ENCODE measurements at places on chromosomes 5 and 9.

DNA sequence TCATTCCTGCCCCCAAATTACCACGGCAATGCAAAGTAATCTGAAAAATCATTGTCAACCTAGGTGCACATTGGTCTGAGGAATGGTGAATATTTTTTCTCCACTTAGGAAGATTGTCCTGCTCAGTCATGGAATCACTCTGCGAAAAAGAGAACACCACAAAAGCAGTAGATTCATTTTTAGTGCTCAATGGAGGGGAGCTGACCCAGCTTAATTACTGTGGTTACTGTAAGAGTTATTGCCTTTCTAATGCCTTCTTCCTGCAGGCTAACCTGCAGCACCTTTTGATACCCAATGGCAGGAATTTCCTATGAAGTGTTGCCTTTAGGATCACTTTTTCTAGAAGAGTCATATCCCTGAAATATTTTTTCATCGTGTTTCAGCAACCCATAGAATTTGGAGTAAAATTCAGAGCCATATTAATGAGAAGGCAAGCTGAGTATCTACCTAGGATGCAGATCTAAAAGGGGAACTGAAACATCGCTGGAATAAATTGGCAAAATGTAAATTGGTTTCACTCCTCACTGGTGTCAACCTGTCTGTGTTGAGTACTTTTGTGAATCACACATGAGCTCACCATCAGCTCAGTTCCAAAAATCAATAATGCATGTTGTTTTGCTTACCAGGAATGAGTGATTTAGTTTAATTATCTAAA is 464.5 kb downstream of the CSNK1G3 start:
- no peak for DNase-seq

DNA sequence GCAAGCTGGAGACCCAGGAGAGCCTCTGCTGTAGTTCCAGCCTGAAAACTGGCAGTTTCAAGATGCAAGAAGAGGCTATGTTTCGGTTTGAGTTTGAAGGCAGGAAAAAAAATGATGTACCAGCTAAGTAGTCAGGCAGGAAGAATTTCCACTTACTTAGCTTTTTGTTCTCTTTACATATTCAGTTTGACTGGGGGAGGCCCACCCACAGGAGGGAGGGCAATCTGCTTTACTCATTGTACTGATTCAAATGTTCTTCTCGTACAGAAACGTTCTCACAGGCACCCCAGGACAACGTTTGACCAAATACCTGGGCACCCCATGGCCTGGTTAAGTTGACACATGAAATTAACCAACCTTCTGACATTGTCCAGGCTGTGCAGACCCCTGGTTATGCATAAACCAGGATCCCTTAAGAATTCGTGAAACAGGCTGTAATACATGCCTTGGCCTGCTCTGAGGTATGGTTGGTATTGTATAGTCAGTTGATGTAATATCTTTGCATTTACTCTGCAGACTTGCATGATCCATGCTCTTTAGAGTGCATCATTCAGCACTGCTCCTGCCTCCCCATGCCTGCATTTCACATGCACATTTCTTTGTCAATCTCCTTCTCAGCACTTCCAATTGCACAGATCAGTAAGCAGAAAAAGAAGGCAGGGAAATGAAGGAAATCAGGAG is 687.1 kb downstream of the TAF11L14 start:
- no peak for DNase-seq

GRCh38 chr9:88746029-88746742 is 211.2 kb downstream of the NXNL2 start:
- no peak for DNase-seq

DNA sequence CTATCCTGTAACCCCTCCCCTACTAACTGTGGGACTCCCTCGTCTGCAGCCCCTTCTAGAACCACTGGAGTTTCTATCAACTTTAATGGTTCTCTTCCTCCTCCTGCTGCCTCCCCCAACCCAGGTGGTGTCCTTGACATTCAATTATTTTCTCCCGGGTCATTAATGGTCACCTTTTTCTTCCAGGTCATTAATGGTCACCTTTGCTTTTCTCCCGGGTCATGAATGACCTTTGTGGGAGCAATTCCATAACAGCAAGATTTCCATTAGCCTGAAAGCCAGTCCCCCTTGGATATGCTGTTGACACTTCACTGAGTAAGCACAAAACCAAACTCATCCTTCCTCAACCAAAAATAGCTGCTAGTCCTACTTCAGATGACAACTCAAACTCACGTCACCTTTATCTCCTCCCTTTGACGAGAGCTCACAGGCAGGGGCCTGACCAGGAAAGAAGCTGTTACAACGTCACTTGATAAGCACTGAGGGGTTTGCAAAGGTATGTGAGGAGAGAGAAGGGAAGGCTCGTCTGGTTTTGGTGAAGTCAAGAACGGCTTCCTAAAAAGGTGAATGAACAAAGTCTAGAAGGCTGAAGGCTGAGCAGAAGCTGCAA is 10.9 kb downstream of the CCDC127 start:
- DNase-seq: peak; percentile 46

- no peak for DNase-seq
These were observed 177.9 kb upstream of the KCNN2 start for GRCh38 chr5:114184006-114184405.

DNA sequence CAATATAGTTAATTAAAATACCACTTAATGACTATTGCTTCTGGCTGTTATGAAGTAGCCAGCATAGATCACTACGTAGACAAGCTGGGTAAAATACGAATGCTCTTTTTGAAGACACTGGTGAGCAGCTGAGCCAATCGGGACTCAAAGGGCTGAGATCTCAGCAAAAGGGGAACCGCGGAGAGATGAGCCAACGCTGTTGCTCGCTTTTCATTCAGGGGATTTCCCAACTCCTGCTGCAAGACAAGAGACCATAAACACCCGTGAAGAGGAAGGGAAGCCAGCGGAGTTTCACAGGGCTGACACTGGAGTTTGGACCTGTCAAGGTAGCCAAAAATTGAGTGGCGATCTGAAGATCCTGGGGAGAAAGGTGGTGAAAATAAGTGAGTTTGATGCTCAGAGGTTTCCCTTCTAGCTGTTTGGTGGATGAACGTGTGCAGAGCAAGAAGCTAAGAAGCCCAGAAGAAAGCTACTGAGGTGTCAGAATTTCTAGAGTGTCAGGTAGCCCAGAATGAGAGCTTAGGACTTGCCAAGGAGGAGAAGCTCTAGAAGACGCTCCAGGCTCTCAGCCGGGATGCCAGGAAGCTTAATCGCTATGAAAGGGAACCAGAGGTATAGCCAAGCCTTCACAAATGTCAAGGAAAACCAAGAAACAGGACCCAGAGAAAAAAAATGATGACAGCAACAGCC is 79.6 kb upstream of the RNU6ATAC start:
- no peak for DNase-seq

- DNase-seq: no peak
These were observed 59.1 kb downstream of the CDC42SE2 start for GRCh38 chr5:131322926-131323325.

DNA sequence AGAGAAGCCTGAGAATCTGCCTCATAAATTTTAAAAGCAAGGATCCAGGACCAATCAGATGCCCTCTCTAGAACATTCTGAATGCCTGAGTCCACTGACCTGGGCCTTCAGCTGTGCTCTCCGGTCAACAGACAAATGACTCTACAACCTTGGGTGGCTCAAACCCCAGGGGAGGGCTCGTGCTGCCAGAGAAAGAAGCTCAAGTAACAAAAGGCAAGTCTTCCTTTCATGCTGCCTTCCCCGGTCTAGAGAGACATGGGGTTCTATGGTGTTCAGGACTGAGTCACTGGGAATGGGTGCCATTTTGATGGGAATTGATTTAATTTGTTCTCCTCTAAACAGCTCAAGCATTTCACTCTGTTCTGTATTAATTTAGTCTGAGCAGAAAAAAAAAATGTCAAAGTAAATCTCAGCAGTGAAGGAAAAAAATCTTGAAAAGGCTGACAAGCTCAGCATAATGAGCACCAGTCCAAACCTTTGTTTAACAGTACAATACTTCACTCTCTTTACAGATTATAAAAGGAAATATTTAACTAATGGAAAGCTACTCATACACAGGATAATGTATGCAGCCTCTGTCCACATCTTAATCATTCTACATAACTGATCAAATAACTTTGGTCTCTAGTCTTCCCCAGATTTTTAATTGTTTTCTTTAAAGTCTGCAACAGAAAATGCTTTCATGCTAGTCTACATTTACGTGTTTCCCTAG is 191.0 kb downstream of the GLIS3 start:
- DNase-seq: no peak

DNA sequence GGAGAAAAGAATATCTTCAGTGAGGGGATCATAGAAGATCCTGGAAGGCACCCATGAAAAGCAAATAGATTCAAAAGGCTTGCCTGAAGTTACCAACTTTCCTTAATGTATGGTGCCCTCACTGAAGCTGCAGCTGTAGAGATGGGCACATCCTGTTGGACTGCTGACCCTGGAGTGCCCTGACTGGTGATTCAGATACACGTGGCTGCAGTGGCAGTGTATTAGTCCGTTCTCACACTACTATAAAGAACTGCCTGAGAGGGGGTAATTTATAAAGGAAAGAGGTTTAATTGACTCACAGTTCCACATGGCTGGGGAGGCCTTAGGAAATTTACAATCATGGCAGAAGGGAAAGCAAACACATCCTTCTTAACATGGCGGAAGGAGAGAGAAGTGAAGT is 80.3 kb downstream of the OSMR start:
- no peak for DNase-seq

DNA sequence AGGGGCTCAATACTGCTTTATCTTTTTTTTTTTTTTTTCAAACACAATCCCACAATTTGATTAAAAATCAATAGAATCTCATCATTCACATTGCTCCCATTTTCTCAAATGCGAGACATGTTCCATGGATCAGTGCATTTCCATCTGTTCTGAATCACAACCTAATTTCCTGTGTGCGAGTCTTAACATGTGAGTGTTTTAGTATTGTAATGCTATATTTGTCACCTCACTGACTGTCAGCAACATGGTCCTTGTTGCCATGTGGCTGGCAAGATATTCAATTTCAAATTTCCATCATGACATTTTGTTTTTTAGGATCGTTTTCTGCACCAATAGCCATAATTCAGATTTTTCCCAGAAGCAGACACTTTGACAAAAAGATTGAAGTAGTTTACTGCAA is 233.2 kb upstream of the PRDM9 start:
- no peak for DNase-seq

DNA sequence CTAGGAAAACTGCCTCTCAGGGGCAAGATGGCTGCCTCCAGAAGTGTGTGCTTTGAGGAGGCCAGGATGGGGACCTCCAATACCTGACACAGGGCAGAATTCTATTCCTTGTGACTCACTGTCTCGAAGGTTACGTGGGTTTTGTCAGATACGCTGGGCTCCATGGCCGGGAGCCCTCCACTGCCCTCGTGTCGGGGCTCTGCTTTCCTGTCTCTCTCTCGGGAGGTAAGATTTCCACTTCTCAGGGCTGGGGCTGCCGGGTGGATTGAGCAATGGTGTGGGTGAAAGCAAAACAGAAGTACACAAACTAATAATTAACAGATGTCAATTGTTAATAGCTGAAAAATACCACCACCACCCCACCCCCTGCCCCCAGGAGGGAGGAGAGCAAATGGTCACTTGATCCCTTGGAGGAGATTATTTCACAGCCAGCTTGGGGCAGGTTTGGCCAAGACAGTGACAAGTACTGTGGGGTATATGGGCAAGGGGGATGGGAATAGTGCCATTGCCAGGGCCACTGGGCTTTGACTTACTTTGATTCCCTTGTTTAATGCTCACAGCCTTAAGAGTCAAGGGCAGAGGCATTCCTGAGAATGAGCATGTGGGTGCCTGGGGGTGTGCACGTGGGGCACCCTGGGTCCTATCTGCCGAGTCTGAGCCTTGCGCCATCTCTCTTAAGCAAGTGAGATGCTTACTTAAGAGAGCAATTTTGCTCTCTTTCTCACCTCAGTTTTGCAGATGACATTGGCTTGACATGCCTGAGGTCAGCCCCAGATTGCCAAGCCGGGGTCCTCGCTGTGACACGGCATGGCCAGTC is 28.8 kb upstream of the DAB2IP start:
- no peak for DNase-seq
